Suppressor macrophage treated with lipopolysaccharide for 4 hours (primary cell): ENCODE measurements at places on chromosomes 2 and 18.

DNA sequence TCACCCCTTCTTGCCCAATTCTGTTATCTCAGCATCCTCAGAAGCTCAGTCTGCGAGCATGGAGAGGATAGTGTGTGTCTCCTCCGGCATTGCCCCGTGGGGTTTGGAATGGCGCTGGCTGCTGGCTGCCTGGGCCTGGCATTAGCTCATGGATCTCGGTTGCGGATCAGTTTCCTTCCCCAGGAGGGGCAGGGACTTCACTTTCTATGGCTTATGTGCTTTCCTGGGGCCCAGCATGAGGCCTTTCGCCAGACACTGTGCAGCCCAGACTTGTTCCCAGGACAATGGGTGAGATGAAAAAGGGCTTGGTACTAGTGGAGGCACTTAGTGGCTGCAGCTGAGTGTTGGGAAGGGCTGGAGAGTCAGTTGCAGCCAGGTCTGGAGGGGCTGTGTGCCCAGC lies 143.3 kb downstream of the GLI2 start:
- DNase-seq, result no peak

- peak; percentile 96 for DNase-seq
Measured at GRCh38 chr2:144659731-144660275, 139.9 kb upstream of the ZEB2 start.

GRCh38 chr2:127121353-127121752 lies 14.4 kb upstream of the BIN1 start:
- DNase-seq, result no peak

- DNase-seq, result no peak
Measured at GRCh38 chr18:8443505-8443904, 165.7 kb upstream of the RAB12 start.

DNA sequence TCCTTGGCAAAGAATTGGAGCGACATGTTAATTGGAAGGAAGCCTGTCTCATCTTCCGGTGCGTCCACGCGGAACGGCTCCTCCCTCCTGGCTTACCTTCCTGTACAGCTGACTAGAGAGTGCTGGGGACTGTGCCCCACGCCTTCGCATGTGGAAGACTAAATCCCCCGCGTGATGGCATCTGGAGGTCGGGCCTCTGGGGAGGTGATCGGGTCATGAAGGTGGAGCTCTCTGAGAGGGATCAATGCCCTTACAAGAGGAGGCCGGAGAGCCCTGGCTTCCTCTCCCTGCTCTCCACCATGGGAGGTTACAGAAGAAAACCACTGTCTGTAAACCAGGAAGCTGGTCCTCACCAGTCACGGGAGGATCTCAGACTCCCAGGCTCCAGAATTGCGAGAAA lies 104.1 kb upstream of the OTOS start:
- no peak for DNase-seq

DNA sequence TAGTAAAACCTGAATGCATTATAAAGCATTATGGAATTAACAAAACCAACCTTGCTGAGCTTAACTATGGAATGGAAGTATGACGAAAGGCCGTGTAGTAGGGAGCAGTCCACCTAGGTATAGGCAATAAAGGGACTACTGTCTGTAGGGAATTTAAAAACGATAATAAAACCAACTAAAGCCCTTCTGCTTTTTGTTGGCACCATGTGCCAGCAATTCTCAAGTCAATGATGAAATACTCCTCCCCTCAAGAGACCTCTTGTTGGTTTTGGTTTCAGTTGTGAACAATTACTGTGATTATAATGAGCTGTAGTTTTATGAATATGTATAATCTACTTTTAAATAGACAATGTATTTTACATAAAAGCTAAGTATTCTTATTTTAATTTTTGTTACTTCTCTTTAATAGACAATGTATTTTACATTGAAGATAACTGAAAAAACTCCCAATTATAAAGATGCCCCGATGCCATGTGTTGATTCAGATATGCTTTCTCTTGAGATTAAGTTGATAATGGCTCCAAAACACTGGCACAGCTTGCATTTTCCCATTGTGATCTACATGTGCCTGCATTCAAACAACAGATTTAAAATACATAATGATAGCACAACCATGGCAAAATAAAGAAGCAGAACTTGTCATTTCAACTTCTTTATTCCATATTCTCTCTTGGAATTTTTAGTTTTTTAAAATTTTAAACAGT lies 55.5 kb upstream of the ZDBF2 start:
- DNase-seq, result peak; percentile 70

GRCh38 chr2:163347982-163348856 lies 387.6 kb downstream of the FIGN start:
- DNase-seq, result peak; percentile 29

DNA sequence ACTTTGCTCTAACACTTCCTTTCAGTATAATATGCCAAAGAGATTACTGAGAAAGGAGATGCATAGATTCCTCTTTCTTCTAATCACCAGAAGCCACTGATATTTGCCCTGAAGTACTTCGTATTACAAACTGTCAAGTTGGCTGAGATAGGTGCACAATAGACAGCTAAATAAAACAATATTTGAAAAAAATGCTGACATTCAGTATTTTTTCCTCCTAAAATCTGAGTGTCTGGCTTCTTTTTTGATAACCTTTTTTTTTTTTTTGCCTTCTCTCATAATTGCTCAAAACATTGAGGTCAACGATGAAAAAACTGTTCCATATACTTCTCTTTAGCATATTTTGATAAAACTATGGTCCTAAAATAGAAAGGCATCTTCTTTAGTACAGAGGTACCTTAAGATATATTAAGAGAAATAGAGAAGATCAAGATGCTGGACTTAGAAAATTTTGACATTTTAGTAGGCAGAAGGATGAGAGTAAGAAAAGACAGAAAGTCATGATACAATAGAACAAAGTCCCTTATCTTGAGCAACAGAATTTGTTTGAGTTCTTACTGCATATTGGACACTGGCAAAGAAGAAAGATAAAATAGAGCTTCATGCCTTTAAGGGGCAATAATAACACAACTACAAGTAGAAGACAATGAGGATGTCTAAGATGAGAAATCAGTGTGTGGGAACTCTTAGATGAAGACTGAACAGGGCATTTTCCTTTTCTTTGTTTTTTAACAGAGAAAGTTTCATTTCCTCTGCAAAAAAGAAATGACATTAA lies 220.7 kb downstream of the PTH2R start:
- DNase-seq, result no peak

DNA sequence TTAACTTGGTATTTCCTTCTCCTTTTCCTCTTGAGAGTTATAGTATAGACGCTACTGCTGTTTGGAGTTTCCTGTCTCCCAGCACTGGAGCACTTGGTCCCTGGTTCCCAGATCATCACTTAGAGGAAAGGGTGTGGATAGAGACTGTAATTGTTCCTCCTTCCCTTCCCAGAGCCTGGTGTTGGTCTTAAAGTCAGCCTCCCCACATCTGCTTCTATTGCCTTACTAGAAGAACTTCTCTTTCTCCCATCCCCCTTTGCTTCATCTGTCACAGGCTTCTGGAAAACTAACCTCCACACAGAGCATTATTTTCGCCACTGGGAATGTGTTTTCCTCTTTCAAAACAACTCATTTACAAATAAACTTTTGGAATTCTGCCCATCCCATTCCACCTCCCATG lies 131.0 kb downstream of the CCDC85A start:
- no peak for DNase-seq

- DNase-seq, result no peak
Measured at GRCh38 chr2:199366406-199366805, 91.3 kb downstream of the SATB2 start.

- DNase-seq, result peak; percentile 23
Measured at GRCh38 chr18:394262-394986, 106.1 kb downstream of the COLEC12 start.

DNA sequence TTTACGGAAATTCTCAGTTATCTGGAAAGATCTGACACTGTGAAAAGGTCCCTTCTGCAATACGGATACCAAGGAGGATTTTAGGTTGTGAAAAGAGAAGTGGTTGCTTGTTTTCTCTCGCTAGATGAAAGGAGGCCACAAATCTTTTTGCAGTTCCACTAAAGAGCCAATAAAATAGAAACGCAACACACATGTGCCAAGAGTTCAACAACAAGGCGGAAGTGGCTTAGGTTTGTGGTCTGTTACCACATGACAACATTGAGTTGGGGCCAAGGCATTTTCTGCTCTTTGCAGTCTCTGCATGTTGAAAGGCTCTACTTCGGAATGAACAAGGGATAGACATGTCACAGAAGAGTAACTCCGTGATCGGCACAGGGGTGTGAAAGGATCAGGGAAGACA lies 115.7 kb upstream of the OSR1 start:
- DNase-seq, result peak; percentile 13

DNA sequence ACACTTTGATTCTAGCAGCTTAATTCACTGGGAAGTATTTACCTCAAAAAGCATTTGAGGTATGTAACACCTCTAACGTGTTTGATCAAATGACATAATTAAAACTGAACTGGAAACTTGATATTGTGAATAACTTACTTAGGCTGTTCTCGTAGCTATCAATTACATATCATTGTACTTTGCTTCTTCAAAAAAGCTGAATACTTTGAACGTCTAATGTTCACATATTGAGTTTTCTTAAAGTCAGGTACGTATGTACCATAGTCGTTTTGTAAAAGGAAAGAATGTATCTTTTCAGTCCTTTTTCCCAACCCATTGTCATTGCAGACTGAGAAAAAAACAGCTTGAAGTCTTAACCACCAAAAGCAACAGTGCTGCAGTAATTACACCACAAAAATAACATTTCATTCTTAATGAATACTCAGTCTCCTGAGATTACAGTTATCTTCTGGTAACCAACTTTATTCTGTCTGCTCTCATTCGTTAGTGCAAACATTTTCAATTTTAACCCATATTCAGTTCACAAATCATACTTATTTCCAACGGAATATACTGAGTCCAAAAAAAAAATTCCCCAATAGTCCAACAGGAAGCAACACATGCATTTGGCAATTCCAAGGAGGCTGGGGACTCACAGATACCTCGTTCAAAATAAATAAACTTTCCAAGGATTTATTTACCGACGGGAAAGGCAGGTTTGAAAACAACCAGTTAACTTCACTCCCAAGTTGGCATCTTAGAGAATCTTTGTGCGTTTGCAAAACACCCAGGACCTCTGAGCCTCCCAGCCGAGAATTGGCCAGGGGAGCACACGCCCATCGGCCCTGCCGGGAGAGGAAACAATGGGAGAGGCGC lies 1.1 kb downstream of the CHN1 start:
- no peak for DNase-seq

DNA sequence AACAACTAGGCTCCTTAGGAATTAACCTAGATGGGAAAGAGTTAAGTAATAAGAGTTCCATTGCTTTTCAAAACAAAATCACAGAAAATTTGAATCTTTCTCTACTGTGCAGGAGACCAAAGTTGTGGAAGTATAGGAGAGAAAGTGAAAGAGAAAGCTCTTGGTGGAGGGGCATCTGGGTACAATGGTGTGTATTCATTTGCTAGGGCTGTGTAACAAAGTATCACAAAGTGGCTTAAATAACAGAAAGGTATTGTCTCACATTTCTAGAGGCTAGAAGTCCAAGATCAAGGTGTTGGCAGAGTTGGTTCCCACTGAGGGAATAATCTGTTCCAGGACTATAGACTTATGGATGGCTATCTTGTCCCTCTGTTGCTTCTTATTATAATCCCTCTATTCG lies 50.5 kb upstream of the GORASP2 start:
- DNase-seq, result peak; percentile 19
